ENCODE measurements at places on chromosomes 6 and 20.

DNA sequence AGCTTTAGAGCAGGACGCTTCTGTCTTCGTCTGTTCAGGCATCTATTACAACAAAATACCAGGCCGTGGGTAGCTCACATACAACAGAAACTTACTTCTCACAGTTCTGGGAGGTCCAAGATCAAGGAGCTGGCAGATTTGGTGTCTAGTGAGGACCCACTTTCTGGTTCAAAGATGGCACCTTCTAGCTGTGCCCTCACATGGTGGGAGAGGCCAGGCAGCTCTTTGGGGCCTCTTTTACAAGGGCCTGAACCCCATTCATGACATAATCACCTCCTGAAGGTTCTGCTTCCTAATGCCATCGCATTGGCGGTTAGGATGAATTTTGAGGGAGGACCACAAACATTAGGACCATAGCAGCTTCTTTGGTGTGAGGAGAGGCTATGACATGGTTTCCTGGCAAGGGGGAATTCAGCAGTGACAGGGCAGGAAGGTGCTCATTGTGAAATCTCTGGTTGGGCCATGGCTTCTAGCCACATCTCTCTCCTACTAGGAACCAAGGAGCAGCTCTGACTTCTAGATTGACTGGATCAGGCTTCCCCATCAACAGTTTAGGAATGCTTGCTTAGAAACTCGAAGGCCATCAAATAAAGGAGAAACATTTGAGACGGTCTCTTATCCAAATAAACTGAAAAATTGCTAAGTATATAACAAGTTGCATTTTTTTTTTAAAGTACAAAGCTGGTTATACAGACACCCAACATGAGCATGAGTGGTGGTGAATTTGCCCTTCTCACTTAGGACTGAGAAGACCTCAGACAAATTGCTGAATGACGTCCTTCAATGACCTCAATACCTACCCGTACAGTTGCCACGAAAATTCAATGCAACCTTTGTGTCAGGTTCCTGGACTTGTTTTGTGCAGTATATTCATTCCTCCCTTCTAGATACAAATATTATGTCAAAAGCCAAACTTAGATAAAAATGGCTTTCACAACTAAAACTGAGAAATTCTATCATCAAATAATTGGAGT is 140.7 kb downstream of the ZDHHC14 start:
- peak; percentile 82 for DNase-seq

DNA sequence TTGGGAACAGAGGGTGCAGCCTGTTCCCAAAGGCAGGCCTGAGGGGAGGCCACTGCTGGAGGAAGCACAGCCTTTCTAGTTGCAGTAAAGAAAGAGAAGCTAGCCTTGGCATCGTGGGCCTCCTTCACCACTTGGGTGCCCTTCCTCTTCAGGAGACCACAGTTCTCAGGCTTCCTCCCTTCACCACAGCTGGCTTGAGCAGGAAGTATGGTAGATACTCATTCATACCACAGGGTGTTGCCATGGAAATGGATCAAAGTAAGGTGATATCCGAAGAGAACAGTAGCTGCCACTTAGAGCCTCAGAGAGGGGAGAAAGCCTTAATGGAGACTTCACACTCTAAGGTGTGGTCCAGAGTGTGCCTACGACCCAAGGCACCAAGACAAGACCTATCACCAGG is 120.4 kb upstream of the RIPOR2 start:
- no peak for DNase-seq

DNA sequence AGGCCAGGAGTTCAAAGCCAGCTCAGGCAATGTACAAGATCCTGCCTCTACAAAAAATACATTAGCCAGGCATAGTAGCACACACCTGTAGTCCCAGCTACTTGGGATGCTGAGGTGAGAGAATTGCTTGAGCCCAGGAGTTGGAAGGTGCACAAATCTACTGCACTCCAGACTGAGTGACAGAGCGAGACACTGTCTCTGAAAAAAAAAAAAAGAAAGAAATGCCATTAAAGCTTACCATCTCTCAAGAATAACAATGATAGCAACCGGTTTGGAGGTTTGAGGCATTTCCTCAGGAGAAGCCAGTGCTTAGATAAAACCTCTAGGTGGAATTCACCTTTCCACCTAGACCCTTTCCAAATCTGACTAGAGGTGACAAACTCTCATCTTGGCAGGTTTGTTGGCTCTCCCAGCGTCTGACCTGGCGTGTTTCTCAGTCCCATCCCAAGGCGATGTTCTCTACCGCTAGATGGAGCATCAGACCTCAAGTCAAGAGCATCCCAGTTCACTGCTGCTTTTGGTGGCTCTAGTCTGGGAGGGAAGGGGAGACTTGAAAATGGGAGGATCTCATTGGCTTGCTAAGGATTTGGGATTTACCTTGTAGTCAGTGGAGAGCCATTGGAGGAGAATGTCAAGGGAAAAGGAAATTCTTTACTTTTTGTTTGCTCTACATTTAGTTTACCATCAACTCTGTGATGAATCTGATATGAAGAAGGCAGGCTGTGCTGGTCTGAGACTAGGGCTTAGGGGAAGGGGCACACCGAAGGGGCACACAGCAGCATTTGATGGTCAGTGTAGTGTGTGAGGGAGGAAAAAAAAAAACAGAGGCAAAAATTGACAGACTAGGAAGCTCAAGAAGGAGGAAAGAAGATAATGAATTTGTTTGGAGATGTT is 67.9 kb downstream of the NCOA7 start:
- no peak for DNase-seq

GRCh38 chr6:36455486-36456027 is 12.8 kb downstream of the KCTD20 start:
- DNase-seq = no peak

DNA sequence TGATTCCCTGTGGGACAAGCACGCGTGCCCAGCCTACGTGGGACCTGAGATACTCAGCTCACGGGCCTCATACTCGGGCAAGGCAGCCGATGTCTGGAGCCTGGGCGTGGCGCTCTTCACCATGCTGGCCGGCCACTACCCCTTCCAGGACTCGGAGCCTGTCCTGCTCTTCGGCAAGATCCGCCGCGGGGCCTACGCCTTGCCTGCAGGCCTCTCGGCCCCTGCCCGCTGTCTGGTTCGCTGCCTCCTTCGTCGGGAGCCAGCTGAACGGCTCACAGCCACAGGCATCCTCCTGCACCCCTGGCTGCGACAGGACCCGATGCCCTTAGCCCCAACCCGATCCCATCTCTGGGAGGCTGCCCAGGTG is 11.9 kb upstream of the RBCK1 start:
- no peak for DNase-seq

GRCh38 chr6:109096208-109096607 is 901 bp downstream of the CEP57L1 start:
- no peak for DNase-seq

GRCh38 chr20:45502561-45502960 is 12.9 kb downstream of the SPINT3 start:
- no peak for DNase-seq
